ENCODE measurements at places on chromosomes 3 and 15. TPM values are rescaled to one million over a fixed set of nuclear protein-coding genes. Genes with fewer than 3 reads are reported as not detected.

DNA sequence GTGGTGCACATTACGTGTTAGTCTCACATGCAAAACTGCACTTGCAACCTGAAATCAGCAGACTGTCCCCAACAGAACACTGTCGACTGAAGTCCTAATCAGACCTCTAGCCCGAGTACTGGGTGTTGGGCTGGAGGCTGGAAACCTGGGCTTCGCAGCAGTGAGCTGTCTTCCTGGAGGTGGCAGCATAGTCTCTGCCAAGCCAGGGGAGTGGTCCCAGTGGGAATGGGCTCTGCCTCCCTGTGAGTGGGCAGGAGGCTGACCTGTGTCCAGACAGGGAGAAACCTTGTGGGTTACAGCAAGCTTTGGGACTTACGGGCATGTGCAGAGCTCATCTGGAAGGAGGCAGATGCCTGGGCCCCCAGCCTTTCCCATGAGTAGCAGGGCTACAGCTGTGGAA is 38.2 kb upstream of the MYZAP start:
- no peak for DNase-seq

DNA sequence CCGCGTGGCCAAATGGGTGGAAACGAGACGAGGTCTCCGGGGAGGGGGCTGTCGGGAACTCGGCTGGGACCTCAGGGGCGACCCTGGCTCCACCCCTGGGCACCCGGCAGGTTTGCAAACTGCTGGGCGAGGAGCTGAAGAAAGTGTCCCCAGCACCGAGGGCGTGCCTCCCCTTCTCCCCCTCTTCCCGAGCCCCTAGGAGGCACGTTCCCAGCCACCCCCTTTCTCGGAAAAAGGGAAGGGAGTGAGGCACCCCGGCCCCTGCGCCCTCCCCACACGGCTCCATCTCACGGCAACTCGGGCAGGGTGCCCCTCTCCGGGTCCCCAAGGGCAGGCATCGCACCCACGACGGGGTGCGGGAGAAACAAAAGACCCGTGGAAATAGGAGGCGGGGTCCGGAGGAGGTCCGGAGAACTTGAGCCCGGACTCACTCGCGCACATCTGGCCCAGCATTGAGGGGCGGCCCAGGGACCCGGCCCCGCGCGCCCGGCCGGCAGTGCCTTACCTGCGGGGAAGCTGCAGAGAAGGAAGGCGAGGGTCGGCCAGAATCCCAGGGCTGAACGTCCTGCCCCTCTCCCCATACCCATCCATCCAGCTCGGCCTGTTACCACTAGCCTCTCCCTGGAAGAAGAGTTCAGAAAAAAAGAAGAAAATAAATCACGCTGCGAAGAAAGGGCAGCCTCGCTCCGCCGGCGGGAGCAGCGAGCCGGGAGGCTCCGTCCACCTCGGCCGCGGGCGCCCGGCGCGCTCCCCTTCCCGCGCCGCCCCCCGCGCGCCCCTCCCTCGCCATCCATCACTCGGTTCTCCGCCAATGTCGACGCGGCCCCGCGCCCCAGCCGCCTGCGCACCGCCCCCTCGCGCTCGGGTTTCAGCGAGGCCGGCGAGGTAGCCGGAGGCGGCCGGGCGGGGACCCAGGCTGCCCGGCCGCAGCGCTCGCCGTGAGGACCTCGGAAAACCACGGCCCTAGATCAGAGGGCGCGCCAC is 16.3 kb downstream of the RGMA start:
- peak; percentile 26 for DNase-seq

GRCh38 chr3:192332386-192333291 is 394.7 kb downstream of the FGF12 start:
- DNase-seq: no peak

GRCh38 chr3:189202583-189202982 is 30.8 kb downstream of the TPRG1 start:
- no peak for DNase-seq

DNA sequence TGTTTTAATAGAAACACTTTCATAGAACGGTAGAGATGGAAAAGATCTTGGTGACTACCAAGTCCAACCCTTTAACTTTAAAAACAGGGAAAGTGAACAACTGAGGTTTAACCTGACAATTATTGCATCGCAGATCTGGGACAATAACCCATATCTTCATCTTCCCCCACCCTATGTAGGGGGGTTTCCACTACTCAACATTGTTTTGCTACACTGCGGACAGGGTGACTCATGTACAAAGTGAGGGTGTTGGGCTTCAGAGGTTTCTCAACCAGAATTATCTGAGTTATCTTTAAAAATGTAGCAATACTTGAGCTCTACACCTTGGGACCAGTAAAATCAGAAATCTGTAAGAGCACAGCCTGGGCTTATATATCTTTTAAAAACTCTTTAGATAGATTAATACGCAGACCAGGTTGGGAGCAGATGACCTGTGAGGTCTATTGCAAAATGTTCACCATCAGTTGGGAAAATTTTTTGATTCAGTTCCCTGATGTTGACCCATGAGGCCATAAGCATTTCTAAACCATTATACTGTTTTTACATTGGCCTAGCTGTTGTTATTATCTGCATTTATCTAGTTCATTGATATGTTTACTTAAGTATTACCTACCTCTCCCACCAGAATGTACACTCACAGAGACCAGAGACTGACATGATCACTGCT is 103.6 kb upstream of the ICE2 start:
- DNase-seq: no peak

DNA sequence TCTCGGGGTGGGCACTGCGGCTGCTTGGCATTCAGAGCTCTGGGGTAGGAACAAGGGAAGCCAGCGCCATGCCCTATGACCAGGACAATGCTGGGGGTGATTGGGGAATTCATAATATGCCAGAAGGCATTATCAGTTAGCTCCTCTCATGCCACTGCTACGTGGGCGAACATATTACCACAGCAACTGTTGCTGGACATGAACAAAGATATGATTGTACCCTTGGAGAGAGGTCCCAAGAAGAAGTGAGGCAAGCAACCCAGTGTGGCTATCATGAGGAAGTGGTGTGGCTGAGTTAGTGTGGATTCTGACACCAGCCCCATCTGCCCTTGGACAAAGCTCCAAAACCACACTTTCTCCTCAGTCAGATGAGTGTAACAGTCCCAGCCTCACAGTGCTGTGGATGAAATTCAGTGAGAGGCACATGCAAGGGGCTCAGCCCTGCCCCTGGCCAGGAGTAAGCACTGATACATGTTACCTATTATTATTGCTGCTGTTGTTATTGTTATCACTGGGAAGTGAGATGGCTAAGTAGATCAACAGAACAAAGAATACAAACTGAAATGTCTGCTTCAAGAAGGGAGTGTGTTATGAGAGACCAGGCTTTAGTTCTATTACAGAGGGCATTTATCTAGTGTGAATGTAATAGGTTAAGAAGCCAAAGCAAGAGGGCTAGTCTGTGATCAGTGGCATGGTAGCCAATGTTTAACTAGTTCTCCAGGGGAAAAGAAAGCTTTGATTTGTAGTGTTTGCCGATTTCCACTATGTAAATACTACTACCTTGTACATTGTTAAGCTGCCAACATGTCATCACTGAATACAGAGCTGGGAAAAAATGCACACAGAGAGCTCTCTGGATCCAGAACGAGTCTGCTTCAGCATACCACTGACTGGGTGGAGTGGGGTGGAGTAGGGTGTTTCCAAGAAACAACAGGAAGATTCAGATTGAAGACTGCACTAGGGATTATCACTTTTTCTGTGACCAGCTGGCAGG is 222.3 kb upstream of the EIF1B start:
- no peak for DNase-seq

DNA sequence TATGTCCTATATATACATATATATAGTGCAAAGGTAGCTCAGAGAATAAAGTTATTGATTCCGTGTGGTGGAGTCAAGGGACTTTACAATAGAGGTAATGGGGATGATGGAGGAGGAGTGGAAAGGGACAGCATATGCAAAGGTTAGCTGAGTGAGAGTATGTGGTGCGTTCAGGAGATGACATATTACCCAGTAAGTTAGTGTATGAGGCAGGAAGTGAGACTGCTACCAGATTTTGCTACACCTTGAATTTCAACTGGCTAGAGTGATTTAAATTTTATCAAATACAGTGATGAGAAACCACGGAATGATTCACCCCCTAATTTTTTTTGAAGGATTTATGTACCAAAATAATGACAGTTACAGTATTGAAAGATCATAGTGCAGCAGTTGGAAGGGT is 2.8 kb downstream of the ACTL6A start:
- DNase-seq: no peak

DNA sequence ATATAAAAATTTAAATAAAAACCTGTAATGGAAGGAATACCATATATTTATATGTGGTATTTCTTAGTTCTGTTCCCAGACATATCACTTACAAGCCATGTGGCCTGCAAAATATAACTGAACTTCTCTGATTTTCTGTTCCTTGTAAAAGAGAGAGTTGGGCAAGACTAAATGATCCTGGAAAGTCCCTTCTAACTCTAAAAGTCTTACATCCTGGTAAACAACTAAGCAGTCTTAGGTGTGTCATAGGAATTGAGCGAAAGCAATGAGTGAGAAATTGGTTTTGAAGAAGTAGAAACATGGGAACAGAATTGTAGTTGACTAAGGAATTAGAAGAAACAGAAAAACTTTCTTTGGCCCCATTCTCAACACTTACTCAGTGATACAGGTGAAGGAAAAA is 25.3 kb upstream of the IL20RB start:
- DNase-seq: no peak

GRCh38 chr15:38130740-38131498 is 121.7 kb upstream of the SPRED1 start:
- peak; percentile 25 for DNase-seq

DNA sequence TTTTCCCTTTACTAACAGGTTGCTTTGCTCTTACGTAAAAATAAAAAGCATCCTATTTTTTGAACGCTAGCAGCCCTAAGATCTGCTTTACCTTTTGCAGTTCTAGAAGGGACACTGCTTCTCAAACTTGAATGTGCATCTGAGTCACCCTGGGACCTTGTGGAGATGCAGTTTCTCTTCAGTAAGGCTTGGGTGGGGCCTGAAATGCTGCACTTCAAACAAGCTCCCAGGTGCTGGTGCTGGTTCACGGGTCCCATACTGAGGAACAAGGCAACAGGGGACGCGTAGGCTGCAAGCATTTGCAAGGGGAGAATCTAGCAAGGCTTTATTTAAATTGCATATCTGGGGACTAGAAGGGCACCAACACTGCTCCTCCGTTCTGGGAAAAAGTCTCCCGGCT is 30.0 kb downstream of the MB21D2 start:
- no peak for DNase-seq

GRCh38 chr3:141632779-141633374 is 105.2 kb upstream of the RNF7 start:
- DNase-seq: no peak

- DNase-seq: peak; percentile 68
Measured at GRCh38 chr3:150170852-150171520, 200.3 kb upstream of the PFN2 start.

DNA sequence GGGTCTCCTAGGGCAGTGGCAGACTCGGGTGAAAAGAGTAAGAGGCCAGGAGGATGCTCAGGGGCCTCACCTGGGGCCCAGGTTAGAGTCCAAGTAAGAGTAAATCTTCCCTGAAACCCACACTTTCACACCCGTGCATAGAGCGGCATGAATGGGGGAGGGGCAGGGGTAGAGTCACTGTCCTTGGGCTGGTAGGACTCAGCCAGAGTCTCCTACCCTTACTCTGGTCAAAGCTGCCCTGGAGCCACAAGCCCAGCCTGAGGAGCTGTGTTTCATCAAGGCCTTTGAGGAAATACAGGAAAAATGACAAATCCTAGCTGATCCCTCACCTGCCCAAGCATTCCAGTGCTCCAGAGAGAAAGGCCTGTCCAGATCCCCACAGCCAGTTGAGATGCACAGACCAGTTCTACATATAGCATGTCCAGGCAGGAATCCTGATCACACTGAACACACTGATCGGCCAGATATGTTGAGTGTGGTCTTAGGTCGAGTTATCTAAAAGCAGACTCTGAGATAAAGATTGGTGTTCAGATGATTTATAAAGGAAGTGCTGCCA is 16.7 kb upstream of the CTNNB1 start:
- no peak for DNase-seq

- no peak for DNase-seq
Measured at GRCh38 chr15:38699633-38700230, 135.1 kb upstream of the RASGRP1 start.

DNA sequence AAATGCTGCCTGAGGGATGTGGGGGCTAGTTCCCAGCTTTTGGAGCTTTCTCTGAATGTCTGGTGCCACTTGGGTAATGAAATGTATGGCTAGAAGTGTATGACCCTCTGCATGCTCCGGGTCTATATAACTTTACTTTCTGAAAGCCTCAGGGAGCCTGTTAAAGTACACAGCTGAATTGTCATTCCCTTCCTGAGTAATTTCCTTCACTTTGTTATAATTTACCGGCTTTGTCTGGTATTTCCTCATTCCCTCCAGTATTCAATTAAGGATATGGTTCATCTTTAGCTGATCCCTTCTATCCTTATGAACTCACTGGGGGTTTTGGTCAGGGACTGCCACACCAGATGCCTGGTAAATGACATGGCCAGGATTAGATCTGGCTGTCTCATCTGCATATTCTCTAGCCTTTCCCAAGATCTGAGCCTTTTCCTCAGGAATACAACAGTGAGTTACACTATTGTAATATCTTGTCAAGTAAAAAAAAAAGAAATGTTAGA is 620.3 kb downstream of the ZPLD1 start:
- DNase-seq: no peak

DNA sequence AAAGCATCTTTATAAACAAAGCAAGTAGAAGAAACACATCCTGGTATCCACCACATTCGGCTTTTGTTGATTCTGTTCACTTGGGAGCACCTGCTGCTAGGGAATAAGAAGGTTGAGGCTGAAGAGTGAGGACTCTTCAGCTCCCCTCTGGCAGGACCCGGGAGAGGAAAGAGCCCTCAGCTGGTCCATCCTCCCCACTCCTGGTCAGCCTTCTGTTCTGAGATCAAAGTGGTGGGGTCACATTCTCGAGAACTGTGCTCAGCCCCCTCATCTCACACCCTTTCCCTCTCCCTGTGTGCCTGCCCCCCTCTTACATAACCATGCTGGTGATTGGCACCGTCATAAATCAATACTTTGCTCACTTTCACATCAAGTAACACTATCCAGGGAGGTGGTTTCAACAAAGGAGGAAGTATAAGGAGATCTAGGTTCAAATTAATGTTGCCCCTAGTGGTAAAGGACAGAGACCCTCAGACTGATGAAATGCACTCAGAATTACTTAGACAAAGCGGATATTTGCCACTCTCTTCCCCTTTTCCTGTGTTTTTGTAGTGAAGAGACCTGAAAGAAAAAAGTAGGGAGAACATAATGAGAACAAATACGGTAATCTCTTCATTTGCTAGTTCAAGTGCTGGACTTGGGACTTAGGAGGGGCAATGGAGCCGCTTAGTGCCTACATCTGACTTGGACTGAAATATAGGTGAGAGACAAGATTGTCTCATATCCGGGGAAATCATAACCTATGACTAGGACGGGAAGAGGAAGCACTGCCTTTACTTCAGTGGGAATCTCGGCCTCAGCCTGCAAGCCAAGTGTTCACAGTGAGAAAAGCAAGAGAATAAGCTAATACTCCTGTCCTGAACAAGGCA is at the start of gene NR1I2:
NR1I2 (plus strand) TSS at position 772 of the 869 bp plus-strand sequence.
- no peak for DNase-seq

The TNNC1 gene
- total RNA-seq: not detected

The LTF gene
- 3.6 TPM for total RNA-seq

The PRSS50 gene
- total RNA-seq: 0.31 TPM

The ABHD2 gene
- total RNA-seq: 55.2 TPM

The SI gene
- not detected for total RNA-seq

The LPP gene
- total RNA-seq: 11.7 TPM

The POTEB3 gene
- not detected for total RNA-seq

The INTS14 gene
- 26.7 TPM for total RNA-seq

The DIPK2A gene
- total RNA-seq: 137 TPM

The RIOX2 gene
- total RNA-seq: 17.5 TPM
